HTR-8/SVneo (cell line): ENCODE measurements at places on chromosomes 16 and 17.

- DNase-seq, result no peak
Measured at GRCh38 chr16:17568239-17568638, 97.5 kb upstream of the XYLT1 start.

DNA sequence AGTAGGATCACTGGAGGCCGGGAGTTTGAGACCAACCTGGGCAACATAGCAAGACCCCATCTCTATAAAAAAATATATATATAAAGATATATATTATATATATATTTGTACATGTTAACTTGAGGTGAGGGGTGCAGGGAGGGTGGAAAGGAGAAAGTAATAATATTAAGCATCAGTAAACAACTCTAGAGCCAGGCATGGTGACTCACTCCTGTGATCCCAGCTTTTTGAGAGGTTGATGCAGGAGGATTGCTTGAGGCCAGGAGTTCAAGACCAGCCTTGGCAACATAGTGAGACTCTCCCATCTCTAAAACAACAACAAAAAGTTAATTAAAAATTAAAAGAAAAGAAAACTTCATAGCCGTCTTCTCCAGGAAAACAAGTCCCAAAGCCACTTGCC, 61.7 kb upstream of the SMURF2 start:
- no peak for DNase-seq

DNA sequence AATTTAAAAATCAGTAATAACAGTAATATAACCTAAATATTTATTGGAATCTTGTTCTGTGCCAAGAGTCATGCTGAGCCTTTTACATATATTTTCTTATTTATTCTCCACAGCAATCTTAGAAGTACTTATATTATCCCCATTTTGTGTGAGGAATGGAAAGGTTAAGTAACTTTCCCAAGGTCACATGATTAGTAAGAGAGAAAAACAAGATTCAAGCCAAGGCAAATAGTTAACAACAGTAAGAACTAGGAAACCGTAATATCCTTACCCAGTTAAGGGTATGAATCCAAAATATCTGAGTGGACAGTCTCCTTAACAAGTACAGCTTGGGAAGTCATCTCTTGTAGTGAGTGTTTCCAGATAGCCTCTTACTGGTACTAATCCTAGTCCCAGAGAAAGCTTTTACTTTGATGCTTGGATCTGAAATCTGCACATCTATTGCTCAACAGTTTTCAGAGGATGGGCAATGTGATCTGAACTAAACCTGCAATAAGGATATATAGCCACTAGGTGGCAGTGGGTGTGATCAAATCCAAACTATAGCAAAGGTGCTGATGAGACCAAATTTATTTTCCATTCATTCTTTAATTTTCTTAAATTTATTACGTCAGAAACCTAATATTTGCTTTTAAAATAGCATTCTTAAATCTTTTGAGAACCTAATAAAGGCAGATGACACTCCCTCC, 23.3 kb downstream of the SHISA6 start:
- no peak for DNase-seq

DNA sequence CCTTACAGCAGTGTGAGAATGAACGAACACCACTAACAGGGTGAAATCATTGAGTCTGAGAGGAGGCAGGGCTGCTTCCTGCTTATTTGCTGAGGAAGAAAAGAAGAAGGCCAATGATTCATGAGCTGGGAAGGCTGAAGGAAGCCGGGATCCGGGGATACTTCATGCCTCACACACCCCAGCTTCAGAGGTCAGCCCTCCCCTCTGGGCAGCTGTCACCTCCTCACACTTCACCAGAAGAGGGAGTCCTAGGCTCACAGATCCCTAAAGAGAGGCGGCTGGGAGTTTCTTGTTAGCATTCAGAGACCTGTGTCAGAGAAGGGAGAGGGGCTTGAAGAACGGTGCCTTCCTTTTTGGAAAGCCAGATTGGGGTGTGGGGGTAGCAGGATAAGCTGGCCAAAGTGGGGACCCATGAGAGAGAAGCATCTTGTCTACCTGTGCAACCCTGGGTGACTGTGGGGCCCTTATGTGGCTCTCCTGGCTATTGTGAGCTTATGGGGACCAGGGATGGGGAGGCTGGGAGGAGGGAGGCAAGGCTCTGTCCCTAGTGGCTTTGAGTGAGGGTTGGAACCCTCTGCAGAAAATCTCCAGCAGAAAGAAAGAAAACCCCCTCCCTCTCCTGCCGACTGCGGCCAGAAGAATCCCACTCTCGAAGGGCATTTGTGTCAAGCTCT, 94.6 kb downstream of the RGS9 start:
- peak; percentile 93 for DNase-seq

DNA sequence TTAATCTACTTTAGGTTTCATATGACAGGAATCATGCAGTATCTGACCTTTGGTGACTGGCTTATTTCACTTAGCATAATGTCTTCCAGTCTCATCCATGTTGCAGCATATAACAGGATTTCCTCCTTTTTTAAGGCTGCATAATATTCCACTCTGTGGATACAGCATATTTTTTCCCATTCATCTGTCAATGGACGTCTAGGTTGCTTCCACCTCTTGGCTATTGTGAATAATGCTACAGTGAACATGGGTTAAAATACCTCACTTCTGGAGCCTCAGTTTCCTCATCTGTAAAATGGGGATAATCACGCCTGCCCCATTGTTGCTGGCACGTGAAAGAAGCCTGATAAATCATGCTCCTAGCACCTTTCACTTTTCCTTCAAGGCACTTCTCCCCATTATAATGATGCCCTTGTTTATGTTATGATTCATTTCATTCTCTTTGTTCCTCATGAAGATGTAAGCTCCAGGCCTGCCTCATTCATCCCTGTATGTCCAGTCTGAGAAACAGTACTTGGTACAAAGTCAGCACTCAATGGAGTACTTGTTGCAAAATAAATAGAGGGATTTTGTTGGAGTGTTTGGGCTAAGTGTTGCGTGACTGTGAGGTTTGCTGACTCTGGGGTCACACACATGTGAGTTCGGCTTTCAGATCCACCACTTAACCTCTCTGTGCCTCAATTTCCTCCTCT, 59.6 kb downstream of the ABAT start:
- DNase-seq, result no peak

- DNase-seq, result no peak
Measured at GRCh38 chr17:19590912-19591551, 57.4 kb downstream of the SLC47A1 start.

DNA sequence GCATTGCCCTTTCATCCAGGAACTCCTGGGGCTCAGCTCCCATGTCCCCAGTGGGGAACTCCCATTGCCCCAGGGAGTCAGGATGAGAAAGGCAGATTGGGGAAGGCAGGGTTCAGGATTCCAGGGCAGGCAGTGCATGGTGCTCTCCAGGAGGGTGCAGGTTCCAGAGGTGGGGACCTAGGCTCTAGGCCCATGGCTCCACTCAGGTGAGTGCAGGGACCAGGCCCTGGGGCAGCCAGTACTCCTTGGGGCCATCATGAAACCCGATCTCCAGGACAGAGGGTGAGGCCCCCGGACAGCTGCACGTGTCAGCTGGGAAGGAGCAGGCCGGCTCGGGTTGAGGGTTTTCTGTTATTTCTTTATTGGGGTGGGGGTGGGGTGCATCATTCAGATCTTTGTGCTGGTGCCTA, 1.3 kb upstream of the MTSS2 start:
- no peak for DNase-seq

DNA sequence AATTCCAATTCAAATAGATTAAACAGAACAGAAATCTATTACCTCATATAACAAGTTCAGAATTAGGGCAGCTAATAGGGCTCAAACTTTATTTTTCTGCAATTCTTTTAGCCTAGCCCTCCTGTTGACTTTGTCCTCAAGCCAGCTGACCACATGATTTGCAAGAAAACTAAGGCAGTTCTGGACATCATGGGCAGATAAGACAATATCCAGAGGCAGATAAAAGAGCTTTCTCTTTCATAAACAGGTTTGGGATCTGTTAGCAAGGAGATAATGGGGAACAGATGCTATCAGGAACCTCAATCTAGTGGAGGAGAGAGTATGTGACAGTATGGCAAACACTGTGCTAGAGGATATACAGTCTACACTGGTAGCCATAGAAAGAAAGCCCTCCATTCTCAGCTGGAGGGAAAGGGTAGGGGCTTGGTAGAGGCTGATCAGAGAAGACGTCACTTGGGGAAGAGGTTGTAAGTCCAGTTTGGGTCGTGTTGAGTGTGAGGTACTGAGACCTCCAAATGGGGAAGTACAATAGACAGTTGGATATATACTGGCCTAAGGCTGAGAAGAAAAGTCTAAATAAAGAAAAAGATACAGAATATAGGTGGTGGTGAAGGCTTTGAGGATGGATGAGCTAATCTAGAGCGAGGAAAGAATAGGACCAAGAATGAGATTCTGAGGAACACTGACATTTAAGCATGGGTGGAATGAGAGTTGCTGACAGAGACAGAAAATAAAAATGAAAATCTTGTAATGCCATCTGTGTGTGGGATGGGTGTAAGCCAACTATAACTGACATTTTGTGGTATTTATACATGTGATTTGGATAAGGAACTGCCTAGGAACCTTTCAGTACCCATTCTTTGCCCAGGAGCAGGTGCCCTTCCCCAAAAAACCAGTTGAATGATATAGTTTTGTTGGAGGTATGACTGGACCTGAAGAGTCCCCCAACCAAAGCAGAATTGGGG, 67.4 kb downstream of the CYB561 start:
- DNase-seq, result no peak

DNA sequence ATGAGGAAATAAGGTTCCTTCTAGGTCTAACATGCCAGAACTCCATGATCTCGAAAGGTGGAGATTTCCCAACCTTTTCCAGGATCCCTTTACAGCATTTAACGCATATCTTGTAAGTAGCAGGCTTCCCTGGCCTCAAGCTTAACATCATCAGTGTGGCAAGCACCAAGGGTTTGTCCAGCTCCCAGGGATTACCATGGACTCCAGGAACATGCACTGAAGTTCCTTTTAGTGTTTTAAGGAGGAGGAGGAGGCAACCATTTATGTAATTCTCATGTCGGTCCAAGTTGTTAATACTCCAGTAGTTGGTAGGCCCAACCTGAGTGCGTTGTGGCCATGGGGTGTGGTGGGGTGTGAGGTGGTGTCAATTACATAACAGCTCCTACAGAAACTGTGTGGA, 11.8 kb upstream of the SKAP1 start:
- no peak for DNase-seq

DNA sequence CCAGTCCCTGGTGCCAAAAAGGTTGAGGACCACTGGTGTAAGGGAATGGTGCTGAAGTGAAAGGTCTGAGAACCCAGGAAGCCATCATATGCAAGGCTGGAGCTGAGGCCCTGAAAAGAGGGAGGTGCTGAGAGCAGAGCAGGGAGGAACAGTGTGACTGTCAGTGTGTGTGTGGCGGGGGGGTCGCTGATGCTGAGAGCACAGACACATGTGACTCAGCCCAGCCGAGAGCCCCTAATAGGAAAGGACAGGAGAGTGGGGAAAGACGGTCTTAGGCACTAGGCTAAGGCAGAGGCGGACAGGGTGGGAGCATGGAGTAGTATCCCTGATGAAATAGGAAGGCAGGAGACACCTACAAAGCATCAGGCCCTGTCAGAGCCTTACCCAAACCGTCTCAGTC, 1.2 kb downstream of the B9D1 start:
- DNase-seq, result no peak

- peak; percentile 80 for DNase-seq
Measured at GRCh38 chr16:56547120-56547948, 17.5 kb upstream of the MT4 start.

DNA sequence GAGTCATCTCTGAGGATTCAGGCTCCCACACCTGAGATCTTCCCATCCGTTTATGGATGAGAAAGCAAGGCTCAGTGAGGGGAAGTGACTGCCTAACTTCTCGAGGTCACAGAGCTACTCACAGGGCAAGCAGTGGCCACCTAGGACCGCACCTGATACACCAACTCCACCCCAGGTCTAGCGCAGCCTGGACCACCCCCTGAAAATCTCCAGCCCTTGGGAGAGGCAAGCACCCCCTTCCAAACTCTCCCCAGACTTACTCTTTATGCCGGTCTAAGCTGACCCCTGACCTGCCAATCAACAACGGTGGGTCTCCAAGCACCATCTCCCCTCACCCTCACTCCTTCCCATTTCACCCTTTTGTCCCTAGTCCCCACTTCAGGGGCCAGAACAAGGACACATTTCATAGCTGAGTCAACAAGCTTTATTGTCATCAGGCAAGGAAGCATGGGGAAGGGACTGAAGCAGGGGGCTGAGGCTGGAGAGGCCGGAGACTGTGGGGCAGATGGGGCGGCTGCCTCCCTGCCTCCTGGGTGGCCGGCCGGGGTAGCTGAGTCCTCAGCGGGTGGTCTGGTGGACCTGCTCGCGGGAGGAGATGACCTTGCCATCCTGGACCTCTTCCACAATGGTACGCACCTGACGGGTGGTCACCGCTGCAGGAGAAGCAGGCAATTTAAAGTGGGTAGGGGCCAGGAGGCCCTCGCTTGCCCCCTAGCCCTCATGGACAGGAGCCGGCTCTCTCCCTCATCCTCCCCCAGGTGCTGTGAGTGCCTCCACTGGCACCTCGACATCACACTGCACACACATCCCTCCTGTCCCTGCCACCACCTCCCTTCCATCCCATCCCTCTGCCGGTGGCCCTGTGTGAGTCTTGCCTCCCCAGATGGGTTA, 5.1 kb downstream of the KRT17 start:
- no peak for DNase-seq

- peak; percentile 63 for DNase-seq
Measured at GRCh38 chr17:36935671-36936454, 1.4 kb upstream of the LHX1 start.

GRCh38 chr16:65054457-65054856, 67.4 kb downstream of the CDH11 start:
- DNase-seq, result no peak

GRCh38 chr16:79381603-79382042, 218.9 kb downstream of the MAF start:
- no peak for DNase-seq

DNA sequence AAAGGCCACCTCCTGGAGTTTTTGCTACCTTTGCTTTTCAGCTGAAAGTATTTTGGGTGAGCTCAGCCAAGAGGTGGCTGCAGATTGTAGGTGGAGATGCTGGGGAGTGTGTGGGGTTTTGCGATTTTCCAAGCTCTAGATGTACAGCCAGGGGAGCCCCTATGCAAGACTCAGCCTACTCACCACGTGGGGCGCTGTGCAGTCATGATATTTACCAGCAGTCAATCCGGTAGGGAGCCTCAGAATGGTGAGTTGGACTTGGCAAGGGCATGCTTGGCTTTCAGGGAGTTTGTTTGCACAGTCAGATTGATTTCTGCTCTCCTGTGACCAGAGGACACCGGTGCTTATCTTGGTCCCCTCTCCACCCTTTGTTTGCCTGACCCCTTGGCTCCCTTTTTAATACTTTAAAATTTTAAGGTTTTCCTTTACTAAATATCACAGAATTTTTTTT, 175.3 kb downstream of the UTP18 start:
- DNase-seq, result peak; percentile 31

GRCh38 chr16:78894886-78895285, 705.7 kb downstream of the MAF start:
- DNase-seq, result no peak

GRCh38 chr17:36943250-36944191, 5.2 kb upstream of the AATF start:
- no peak for DNase-seq

DNA sequence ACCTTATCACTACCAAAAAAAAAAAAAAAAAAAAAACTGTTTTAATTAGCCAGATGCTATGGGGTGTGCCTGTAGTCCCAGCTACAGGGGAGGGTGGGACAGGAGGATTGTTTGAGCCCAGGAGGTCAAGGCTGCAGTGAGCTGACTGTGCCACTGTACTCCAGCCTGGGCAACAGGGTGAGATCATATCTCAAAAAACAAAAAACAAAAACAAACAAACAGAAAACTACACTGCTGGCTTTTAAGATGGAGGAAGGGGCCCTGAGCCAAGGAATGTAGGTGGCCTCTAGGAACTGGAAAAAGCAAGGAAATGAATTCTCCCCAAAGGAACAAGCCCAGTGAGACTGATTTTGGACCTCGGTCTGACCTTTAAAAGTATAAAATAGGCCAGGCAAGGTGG, 61.4 kb downstream of the BEAN1 start:
- no peak for DNase-seq

GRCh38 chr16:4846503-4846900, 586 bp downstream of the GLYR1 start:
- peak; percentile 32 for DNase-seq
